Kidney epithelial cell (primary cell): ENCODE measurements at places on chromosomes 1 and 21. TPM values are rescaled to one million over a fixed set of nuclear protein-coding genes. Genes with fewer than 3 reads are reported as not detected.

CREG1 gene
- 48.9 and 57.3 TPM in 2 replicates for total RNA-seq

S100A8 gene
- total RNA-seq = not detected in 2 replicates

ADAMTS1 gene
- total RNA-seq = 27.1 and 32.9 TPM in 2 replicates

DNA sequence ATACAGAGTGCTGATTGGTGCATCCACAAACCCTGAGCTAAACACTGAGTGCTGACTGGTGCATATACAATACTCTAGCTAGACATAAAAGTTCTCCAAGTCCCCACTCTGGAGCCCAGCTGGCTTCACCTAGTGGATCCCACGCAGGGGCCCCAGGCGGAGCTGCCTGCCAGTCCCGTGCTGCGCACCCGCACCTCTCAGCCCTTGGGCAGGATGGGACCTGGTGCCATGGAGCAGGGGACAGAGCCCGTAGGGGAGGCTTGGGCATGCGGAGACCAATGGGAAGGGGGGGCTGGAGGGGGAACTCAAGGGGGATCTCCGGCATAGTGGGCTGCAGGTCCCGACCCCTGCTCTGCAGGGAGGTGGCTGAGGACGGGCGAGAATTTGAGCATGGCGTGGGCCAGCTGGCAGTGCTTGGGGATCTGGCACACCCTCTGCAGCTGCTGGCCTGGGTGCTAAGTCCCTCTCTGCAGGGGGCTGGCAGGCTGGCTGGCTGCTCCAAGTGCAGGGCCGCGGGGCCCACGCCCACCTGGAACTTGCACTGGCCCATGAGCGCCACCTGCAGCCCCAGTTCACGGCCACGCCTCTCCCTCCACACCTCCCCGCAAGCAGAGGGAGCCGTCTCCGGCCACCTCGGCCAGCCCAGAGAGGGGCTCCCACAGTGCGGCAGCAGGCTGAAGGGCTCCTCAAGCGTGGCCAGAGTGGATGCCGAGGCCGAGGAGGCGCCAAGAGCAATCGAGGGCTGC, 104.9 kb downstream of the NTMT2 start:
- no peak for DNase-seq

- no peak for DNase-seq
These were observed 12.3 kb downstream of the ZMPSTE24 start for GRCh38 chr1:40270152-40270834.

DNA sequence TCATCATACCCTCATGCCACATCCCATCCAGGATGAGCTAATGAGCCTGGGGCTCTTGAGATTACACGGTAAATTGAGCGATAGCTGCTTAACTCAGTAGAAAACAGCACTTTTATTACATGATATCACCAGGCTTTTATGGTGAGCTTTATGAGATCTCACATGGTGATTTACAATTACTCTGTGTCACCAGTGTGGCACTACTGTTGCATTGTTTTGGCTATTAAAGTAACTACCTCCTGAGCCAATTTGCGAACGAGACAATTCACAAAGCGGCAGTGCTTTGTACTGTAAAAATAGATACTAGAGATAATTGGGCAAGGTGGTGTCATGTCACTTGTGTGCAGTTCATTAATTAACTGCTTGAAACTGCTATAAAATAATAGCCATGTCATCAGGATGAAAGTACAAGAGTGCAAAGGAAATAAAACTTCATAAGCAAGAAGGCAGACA, 767.7 kb upstream of the ADGRL2 start:
- no peak for DNase-seq

- no peak for DNase-seq
These were observed 17.8 kb upstream of the RAB29 start for GRCh38 chr1:205792961-205793673.

GRCh38 chr21:41611966-41612606, 104.1 kb upstream of the TMPRSS2 start:
- DNase-seq = no peak

DNA sequence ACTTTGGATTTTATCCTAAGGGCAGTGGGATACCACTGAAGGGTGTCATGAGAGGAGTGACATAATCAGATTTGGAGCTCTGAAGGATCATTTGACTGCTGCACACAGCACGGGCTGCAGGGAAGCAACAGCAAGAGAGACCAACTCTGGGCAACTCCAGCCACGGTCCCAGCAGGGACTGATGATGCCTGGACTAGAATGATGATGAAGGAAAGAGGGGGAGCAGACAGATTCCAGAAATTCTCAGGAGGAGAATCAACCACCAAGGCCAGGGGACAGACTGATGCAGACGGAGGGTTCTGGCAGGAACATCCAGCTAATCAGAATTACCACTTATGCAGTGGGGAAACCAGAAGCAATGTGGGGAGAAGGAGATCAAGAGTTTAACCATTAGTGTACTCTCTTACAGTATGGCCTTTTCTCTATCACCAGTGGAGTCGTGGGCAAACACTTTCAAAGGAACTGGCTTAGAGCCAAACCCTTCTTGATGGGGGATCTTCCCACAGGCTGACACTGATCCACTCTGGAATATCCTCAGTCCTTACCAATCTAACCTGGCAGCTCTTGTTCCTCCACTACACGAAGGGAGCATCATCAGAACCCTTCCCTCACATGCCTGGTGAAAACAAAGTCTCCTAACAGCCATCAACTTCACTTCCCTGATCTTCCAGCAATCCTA, 3.3 kb downstream of the URB1 start:
- DNase-seq = no peak

- DNase-seq = no peak
These were observed 12.5 kb downstream of the PM20D1 start for GRCh38 chr1:205837382-205837970.

DNA sequence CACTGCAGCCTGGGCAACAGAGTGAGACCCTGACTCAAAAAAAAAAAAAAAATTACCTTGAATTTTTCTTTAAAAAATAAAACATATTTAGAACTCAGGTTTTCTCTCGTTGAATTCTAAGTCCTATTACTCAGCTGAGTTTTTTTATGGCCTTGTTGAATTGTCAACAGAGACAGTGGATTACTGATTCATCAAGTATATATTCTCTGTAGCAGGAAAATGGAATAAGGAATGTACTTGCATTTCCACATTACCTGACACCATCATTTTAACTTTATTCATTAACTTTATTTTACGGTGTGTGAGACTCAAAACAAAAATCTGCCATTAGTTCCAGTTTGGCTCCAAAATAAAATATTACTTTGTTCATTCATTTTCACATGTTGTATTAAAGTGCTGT, 53.8 kb upstream of the APP start:
- DNase-seq = no peak
